Stimulated activated CD8-positive, alpha-beta memory T cell treated with anti-CD3 and anti-CD28 coated beads, Interleukin-7, amount 100 ng/mL, for 1 hour (primary cell): ENCODE measurements at places on chromosomes 4 and X.

DNA sequence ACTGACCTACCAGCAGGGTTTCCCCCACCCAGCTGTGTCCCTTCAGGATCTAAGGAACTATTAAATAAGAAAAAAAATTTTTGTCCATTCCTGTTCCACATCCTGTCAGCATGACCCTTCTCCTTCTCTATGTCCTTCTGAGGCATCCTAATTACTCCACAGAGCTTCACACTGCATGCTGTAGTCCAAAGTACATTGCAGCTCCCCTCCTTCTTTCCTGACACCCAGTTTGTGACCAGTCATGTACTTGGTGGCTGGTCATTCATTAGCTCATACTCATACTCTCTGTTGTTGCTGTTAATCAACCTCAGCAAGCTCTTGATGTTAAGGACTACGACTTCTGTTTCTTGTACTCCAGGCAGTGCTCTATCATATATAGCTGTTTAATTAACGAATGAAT lies 2.4 kb upstream of the EGF start:
- DNase-seq: no peak

DNA sequence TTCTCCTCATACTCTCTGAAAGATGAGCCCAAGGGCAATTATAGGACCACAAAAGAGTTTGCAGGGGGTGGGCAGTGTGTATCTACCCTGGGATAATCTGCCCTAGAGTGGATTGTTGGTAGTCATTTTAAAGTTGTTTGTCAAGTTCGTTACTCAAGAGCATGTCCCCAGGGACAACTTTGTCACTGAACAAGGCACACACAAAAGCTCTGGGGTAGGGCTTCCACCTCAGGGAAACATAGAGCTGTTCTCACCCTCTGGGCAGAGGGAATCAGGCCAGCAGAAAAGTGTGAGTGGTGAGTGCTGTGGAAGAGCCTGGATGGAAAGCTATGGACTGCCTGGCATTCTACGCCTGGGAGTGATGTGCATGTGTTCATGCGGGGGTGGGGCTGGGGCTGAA lies 23.3 kb upstream of the LEF1 start:
- no peak for DNase-seq

DNA sequence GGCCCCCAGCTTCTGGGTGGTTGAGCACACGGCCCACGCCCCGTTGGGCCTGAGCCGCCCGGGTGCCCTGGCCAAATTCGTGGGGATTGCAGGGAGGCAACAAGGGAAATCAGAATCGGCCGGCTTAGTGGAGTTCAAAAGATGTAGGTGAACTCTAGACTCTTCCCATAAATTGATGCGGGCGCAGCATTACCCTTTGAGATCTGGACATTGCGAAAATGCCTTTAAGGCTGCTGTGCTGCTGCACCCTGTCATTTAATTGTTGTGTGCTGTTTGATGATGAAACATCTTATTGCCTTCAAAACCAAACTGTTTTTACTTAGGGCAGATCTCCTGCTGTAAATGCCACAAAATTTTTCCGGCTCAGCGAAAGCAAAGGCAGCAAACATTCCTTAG lies 409 bp upstream of the MPP1 start:
- no peak for DNase-seq

GRCh38 chr4:89469930-89470375 lies 162.4 kb upstream of the GPRIN3 start:
- no peak for DNase-seq

DNA sequence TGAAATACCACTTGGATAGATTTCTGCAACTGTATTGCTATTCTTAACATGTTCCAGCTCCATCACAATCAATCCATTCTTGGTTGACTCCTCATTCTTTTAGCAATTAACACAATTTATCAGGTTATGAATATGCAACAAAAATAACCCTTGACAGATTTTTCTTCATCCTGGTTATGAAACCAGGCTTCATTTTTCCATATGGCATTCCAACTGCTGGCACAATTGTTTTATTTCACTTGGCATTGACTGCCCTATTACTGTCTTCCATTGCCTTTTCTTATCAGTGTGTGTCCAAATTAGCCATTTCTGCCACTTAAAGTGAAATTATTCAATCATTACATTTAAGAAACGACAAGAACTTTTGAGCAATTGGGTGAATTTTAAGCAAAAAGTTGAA lies 388.8 kb upstream of the EPHA5 start:
- no peak for DNase-seq

- DNase-seq: no peak
Observed at GRCh38 chrX:39039890-39040289, 238.6 kb downstream of the MID1IP1 start.

GRCh38 chr4:158873795-158874401 lies 105.1 kb downstream of the FNIP2 start:
- DNase-seq: no peak

DNA sequence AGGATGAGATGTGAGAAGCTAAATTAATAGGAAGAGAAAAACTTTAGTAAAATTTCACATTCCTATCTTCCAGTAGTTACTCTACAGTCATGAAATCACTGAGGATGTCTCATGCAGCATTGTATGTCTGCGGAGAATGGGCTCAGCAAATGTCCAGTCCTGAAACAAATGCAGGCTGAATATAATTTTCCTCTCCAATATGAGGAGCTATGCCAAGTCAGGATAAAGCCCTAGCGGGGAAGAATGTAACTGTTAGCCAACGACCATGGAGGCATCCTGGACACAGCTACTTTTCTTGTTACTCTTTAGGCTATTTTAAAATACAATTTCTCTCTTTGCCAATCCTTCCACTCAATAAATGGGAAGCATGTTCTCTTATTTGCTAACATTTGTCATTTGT lies 127.7 kb downstream of the PRKX start:
- no peak for DNase-seq

DNA sequence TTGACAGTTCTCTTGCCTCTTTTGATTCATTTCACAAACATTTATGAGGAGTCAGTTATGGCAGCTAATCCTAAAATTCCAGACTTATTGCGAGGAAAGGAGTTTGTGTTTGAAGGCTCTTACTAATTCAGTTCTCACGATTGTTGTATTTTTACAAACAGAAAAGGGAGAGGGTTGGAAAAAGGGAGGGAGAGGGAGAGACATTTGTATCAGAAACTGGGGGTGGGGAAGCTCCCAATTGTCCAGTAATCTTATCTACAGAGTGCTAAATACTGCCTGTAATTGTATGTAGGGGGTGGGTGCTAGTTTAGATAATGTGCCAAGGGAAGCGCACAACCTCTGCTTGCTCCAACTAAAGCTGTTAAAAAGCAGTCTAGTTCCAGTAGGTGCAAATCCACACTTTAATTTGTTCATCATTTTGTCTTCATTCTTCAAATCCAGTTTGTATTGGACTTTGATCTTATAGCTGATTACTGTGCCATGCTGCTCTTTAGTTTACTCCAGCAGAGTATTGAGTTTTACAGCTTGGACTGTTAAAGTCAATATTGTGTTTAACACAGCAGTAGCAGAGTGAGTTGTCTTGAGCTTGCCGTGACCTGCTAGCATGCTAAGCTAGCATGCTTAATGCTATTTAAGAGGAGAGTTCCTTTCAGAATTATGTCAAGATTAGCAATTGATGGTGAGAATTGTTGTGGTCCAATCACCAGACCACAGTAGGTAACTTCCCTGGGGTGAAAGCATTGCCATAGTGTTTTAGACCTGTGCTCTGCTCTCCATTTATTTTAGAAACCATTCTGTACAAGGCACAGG lies 13.9 kb downstream of the FNIP2 start:
- DNase-seq: no peak

- DNase-seq: no peak
Observed at GRCh38 chr4:20987191-20987590, 286.9 kb downstream of the PACRGL start.

- DNase-seq: no peak
Observed at GRCh38 chr4:111959222-111959621, 186.0 kb upstream of the FAM241A start.

GRCh38 chr4:48698029-48698971 lies 81.8 kb downstream of the FRYL start:
- no peak for DNase-seq

DNA sequence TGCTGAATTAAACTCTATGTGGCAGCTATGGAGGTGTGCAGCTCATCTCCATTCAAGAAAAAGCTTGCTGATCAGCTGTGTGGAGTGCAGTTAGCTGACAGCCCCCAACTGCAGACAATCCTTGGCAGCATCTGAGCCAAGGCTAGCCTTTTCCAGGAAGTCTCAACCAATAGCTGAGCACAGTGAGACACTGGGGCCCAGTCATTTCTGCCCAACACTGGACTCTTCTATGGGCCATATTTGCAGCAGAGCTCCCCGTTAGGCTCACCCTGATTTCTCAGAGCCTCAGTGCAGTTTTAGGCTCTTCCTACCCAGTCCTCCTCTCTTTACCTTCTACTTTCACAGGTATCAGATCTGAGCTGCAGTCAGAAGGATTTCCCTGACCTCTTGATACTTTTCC lies 12.9 kb downstream of the DDX53 start:
- no peak for DNase-seq

GRCh38 chrX:22389556-22390179 lies 117.0 kb downstream of the CBLL2 start:
- DNase-seq: no peak

DNA sequence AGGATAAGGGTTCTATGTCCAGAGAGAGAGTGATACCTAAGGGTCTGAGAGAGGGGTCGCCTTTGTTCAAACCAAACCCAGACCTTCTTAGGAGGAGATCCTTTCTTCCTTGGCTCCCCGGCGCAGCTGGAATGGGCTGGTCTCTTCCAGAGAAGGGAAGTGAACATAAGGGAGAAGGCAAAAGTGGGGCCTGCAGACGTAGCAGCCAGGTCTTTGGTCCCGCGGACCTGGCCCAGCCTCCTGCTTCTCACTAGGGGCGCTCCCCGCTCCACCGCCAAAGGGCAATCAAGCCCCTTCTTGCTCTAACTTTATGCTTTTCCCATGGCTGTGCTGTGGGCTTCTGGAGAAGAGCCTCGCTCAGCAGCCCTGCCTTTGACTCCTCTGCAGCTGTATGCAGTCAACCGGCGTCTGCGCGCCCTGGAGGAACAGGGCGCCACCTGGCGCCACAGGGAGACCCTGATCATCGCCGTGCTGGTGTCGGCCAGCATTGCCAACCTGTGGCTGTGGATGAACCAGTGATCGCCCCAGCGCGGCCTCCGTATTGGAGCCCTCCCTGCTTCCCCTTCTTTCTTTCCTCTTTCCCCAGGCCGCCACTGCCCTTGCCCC lies 6.5 kb downstream of the FATE1 start:
- no peak for DNase-seq

GRCh38 chrX:20067709-20068561 lies 48.8 kb downstream of the MAP7D2 start:
- DNase-seq: no peak

DNA sequence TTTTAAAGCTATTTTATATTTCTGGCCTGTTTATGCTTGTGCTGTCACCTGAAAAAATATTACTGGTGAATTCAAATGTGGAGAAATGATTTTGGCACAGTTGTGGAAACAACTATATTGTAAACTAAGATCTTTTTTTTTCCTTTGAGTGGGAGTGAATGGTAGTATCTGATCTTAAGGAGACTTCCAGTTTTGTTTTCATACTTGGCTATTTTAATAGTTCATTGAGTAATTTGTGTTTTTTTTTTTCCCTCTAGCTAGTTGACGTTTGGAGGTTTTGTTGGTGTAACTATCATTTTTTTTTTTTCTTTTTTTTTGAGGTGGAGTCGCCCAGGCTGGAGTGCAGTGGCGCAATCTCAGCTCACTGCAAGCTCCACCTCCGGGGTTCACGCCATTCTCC lies 10.5 kb downstream of the STAG2 start:
- no peak for DNase-seq

- no peak for DNase-seq
Observed at GRCh38 chr4:122733787-122734120, 1.2 kb downstream of the BBS12 start.

- DNase-seq: no peak
Observed at GRCh38 chrX:155893521-155893920, 12.4 kb downstream of the VAMP7 start.
